ENCODE measurements at places on chromosomes 1 and 21. TPM values are rescaled to one million over a fixed set of nuclear protein-coding genes. Genes with fewer than 3 reads are reported as not detected.

Gene TCEANC2
- 4.3 TPM for total RNA-seq

Gene B3GALNT2
- total RNA-seq: 41.0 TPM

Gene FCER1A
- total RNA-seq: 0.40 TPM

Gene SH2D2A
- total RNA-seq: 2.5 TPM

Gene CLEC20A
- total RNA-seq: not detected

Gene MPZ
- 0.67 TPM for total RNA-seq

Gene SNAPIN
- total RNA-seq: 71.9 TPM

Gene TRIM63
- 0.39 TPM for total RNA-seq

Gene CFAP141
- total RNA-seq: not detected

Gene PLA2G2D
- not detected for total RNA-seq

Gene CCDC27
- 0.13 TPM for total RNA-seq

Gene OR2G6
- total RNA-seq: not detected

Gene B3GALT6
- total RNA-seq: 18.0 TPM

DNA sequence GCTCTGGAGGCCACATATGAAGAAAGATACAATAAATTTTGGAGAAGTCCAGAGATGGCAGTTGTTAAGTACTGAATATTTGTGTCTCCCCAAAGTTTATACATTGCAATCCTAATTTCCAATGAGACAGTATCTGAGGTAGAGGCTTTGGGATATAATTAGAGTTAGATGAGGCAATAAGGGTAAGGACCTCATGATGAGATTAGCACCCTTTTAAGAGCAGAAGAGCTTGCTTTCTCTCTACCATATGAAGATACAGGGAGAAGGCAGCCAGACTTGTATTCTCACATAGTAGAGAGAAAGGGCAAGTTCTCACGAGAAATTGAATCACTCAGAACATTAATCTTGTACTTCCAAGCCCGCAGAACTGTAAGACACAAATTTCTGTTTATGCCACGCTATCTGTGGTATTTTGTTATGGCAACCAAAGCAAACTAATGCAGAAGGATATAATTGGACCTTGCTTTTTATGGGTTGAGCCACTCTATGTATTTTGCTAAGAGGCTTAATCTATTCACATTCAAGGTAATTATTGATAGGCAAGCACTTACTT lies 430.1 kb downstream of the KCNT2 start:
- H3K4me1 ChIP-seq: no peaks in the 10 kb centered on the region
- no peak overlapping the region for H3K4me3 ChIP-seq
- no peaks in the 10 kb centered on the region for H3K36me3 ChIP-seq
- no peaks in the 10 kb centered on the region for H3K27me3 ChIP-seq
- DNase-seq: no peak

- no peaks in the 10 kb centered on the region for H3K27me3 ChIP-seq
- no peaks in the 10 kb centered on the region for H3K36me3 ChIP-seq
- H3K4me1 ChIP-seq: no peaks in the 10 kb centered on the region
- no peak within 1 kb of the TSS for H3K27ac ChIP-seq
These were observed at the start of gene KIF14 for GRCh38 chr1:200620273-200621131. Gene KIF14, minus strand, starts transcription at chr1:200620751. Its CDS starts 2,028 bp downstream, at chr1:200618723.

DNA sequence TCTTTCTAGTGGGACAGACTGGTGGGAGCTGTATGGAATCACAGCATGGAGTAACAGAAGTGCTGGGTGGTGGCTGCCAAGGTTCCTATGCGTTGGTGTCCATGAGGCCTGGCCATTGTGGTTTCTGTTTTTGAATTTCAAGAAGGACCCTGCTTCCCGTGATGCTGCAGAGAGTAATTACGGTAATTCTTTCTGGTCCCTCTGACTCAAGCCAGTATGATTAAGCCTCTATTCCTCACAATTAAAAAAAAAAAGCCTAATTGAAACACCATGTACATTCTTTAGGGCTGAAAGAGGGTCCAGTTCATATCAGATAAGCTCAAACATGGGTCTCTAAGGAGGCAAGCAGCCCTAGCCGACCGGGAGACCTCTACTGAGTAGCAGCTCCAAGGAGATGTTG lies 10.5 kb upstream of the C1orf21 start:
- no peaks in the 10 kb centered on the region for H3K27me3 ChIP-seq
- no peak overlapping the region for H3K4me3 ChIP-seq

GRCh38 chr1:184947497-184948256 lies 26.6 kb downstream of the NIBAN1 start:
- no peak overlapping the region for H3K27ac ChIP-seq
- H3K27me3 ChIP-seq: no peaks in the 10 kb centered on the region
- H3K4me3 ChIP-seq: no peak overlapping the region
- no peak for DNase-seq
- H3K36me3 ChIP-seq: no peaks in the 10 kb centered on the region
- no peaks in the 10 kb centered on the region for H3K4me1 ChIP-seq

DNA sequence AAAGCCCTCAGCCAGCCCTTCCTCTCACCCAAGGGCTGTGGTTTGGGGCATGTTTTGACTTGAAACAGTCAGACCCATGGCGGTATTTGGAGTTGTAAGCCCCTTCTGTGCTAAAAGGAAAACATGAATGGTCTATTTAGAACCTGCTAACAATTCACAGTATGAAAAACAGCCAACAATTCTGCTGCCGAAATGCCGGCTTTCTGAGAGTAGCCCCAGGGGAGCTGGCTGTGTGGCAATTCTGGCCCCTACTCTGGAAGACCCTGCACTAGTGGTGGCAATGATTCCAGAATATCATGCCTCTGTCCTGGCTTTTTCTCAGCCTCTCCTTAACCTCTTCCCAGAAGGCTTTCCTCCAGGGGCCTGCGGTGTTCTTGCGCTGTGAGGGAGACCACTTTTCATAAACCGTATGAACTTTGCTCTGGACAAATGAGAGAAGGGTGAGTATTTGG lies 118.7 kb downstream of the EDEM3 start:
- H3K36me3 ChIP-seq: no peaks in the 10 kb centered on the region
- no peak overlapping the region for H3K27ac ChIP-seq
- no peak for DNase-seq
- no peak overlapping the region for H3K4me3 ChIP-seq
- peaks cover 14% of the 10 kb centered on the region for H3K4me1 ChIP-seq
- no peaks in the 10 kb centered on the region for H3K27me3 ChIP-seq

GRCh38 chr1:60989749-60990713 lies 92.3 kb upstream of the NFIA start:
- no peaks in the 10 kb centered on the region for H3K36me3 ChIP-seq
- peak; percentile 13 for DNase-seq
- H3K4me1 ChIP-seq: peaks cover 18% of the 10 kb centered on the region

GRCh38 chr1:154784924-154785531 lies 85.1 kb downstream of the KCNN3 start:
- no peak overlapping the region for H3K27ac ChIP-seq
- no peaks in the 10 kb centered on the region for H3K36me3 ChIP-seq
- DNase-seq: peak; percentile 23

DNA sequence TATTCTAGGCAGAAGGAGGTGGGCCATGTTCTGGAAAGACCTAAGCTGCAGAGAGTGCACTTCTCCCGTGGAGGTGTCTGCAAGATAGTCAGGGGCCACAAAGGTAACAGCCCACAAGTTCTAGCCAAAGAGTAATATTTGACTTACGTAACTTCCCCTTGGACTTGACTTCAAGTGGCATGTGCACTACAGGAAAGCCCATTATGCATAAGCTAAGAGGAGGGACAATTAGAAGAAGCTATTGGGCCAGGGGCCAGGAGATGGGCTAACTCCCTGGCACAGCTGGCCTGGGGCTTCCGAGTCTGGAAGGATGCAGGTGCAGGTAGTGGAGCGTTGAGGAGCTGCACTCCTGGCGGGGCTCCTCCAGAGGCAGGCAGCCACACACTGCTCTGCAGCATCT lies 58.3 kb downstream of the ERG start:
- H3K27ac ChIP-seq: no peak overlapping the region
- H3K4me1 ChIP-seq: no peaks in the 10 kb centered on the region
- H3K36me3 ChIP-seq: no peaks in the 10 kb centered on the region
- H3K27me3 ChIP-seq: no peaks in the 10 kb centered on the region

- H3K27me3 ChIP-seq: no peaks in the 10 kb centered on the region
- no peak overlapping the region for H3K4me3 ChIP-seq
- DNase-seq: peak; percentile 60
- peaks cover 47% of the 10 kb centered on the region for H3K36me3 ChIP-seq
- H3K4me1 ChIP-seq: peaks cover 9% of the 10 kb centered on the region
These were observed 61.8 kb upstream of the LAMC2 start for GRCh38 chr1:183124259-183124658.

GRCh38 chr1:65147424-65148177 lies 402 bp upstream of the AK4 start:
- no peaks in the 10 kb centered on the region for H3K36me3 ChIP-seq
- no peak overlapping the region for H3K27ac ChIP-seq
- H3K4me3 ChIP-seq: peak overlapping the region; percentile 76
- peak; percentile 38 for DNase-seq

DNA sequence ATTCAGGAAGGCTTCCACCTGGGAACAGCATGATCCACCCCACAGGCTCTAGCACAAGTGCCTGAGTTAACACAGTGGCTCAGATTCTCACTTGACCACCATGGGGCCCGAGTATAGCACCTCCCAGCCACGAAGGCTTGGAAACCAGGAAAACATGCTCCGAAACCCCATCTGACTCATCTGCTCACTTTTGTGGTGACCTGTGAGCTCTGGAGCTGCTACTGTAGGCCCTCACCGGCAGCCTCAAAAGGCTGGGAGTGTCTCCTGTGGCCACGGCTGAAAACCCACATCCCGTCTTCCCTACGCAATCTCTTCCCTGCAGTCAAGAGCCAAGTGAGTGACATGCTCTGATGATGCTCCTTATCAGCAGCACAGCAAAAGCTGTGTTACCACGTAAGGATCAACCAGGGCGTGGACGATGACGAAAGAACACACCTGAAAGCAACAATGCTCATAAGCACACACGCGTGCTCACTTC lies 81.4 kb downstream of the TGFBR3 start:
- DNase-seq: no peak
- H3K27me3 ChIP-seq: no peaks in the 10 kb centered on the region
- peaks cover 7% of the 10 kb centered on the region for H3K4me1 ChIP-seq
- peak overlapping the region; percentile 18 for H3K27ac ChIP-seq

GRCh38 chr1:219941179-219942118 lies 13.1 kb upstream of the SLC30A10 start:
- no peak overlapping the region for H3K4me3 ChIP-seq
- DNase-seq: no peak
- no peak overlapping the region for H3K27ac ChIP-seq

GRCh38 chr1:156461109-156461508 lies 39.5 kb downstream of the MEF2D start:
- H3K27ac ChIP-seq: no peak overlapping the region
- peaks cover 23% of the 10 kb centered on the region for H3K4me1 ChIP-seq
- no peak for DNase-seq

DNA sequence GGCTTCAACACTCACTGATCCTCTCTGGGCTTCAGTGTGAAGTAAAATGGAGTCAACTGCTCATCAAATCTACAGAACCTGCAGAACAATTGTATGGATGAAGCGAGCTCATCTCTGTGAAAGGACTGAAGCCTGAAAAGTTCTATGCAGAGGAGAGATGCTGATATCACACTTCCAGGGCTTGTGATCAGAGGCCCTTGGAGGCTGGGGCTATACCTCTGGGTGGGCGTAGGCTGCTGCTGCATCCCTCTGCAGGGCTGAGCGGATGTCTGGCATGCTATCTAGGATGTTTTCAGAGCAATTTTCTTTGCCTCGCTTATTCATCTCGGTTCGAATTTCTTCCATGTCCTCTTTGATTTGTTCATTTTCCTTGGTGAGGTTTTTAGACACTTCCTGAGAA lies 17.6 kb downstream of the OLFML2B start:
- H3K4me1 ChIP-seq: no peaks in the 10 kb centered on the region
- no peak overlapping the region for H3K27ac ChIP-seq
- no peaks in the 10 kb centered on the region for H3K27me3 ChIP-seq
- DNase-seq: no peak
- H3K4me3 ChIP-seq: no peak overlapping the region

GRCh38 chr1:236753516-236753915 lies 41.6 kb upstream of the MTR start:
- H3K36me3 ChIP-seq: no peaks in the 10 kb centered on the region
- no peaks in the 10 kb centered on the region for H3K4me1 ChIP-seq
- H3K27ac ChIP-seq: no peak overlapping the region
- no peak for DNase-seq
- H3K27me3 ChIP-seq: no peaks in the 10 kb centered on the region

DNA sequence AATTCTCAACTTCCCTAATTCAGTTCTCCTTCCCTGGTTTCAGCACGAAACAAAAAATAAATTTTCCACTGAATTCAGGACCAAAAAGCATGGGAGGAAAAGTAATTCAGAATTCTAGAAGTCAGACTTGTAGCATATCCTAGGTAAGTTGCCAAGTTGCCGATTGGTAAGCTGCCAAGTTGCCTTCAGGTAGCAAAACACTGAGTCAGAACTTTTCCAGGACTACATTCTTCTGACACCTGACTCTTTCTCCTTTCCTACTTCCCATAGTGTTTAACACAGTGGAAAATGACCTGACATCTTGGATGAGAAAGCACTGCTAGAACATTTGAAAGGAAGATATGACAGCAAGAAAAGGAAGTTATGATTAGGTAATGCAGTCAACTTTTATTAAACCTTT lies 322.8 kb downstream of the SPATA17 start:
- no peak overlapping the region for H3K4me3 ChIP-seq
- no peaks in the 10 kb centered on the region for H3K27me3 ChIP-seq
- no peaks in the 10 kb centered on the region for H3K4me1 ChIP-seq
- peak; percentile 9 for DNase-seq
- no peak overlapping the region for H3K27ac ChIP-seq
- no peaks in the 10 kb centered on the region for H3K36me3 ChIP-seq

GRCh38 chr1:111490220-111490619 lies 13.2 kb downstream of the ADORA3 start:
- no peaks in the 10 kb centered on the region for H3K27me3 ChIP-seq
- H3K4me1 ChIP-seq: no peaks in the 10 kb centered on the region
- no peak for DNase-seq
- H3K27ac ChIP-seq: no peak overlapping the region
- no peak overlapping the region for H3K4me3 ChIP-seq

DNA sequence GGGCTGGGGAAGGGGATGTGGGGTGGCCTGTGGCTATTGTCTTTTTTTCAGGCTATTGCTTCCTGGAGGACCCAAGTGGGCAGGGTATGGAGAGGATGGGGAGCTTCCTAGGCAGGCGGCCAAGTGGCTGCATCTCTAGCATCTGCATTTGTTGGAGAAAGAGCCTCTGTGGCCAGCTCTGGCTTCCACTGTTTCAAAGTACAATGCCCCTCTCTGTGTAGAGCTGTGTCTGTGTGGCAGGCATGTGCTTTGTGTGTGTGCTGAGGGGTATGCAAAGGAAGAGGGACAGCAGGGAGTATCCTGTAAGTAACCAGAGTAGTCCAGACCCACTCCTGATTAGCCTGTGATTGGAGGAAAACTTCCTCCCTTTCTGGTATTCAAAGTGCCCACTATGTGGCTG lies 40.6 kb downstream of the KCNA2 start:
- H3K27ac ChIP-seq: no peak overlapping the region
- no peaks in the 10 kb centered on the region for H3K4me1 ChIP-seq
- no peaks in the 10 kb centered on the region for H3K27me3 ChIP-seq
- no peaks in the 10 kb centered on the region for H3K36me3 ChIP-seq

DNA sequence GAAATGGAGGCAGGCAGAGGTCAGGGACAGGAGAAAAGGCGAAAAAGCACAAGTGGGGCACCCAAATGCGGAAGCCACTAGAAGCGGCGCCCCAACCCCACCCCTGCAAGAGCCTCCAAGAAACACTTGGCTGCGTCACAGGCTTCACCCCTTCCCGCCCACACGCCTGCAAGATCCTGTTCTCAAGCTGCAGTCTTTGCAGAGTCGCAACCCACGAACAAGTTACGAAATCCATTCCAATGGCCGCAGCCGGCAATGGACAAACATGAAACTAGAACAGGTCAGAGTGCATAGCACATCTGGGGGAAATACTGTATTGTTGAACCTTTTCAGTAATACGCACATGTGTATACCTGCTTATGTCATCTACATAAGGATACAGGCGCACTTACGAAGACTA lies 103.6 kb downstream of the PSMG1 start:
- DNase-seq: peak; percentile 39
- H3K4me3 ChIP-seq: no peak overlapping the region
- H3K27me3 ChIP-seq: no peaks in the 10 kb centered on the region
- no peaks in the 10 kb centered on the region for H3K36me3 ChIP-seq
- H3K4me1 ChIP-seq: peaks cover 11% of the 10 kb centered on the region
- no peak overlapping the region for H3K27ac ChIP-seq

Measured in thyroid gland (tissue), 4 donors.